ENCODE measurements at places on chromosomes 1 and 21.

DNA sequence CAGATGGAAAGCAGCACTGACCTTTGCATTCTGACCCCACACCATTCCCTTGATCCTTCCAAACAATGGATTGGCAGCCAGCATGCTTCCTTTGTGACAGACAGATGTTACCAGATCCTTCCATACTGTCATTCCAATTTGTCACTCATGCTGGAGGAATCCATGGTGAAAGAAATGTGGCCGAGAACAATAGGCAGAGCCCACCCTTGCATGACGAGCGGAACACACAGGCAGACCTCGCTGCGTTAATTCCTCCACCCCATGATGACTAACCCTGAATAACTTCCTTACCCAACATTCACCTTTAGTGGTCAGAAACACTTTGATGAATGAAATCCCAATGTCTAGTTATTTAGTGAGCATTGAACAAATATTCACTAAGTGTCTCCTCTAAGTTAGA, 45.1 kb downstream of the PDPN start:
- DNase-seq = no peak

DNA sequence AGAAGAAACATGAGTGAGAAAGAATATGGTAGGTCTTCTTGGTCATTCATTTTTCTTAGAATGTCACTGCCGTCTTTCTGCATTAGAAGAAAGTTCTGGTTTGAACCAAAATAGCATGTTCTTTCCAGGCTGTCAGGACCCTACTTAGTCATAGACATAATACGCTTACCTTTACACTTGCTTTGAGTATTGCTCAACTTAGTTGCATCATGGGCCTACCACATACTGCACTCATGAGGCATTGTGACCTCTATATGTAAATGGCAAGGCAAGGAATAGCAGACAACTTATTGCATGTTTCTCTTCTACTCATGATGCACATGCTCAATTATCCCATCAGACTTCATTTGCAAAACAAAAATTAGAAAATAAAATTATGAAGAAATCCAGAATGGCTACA, 415.0 kb downstream of the HLX start:
- no peak for DNase-seq

DNA sequence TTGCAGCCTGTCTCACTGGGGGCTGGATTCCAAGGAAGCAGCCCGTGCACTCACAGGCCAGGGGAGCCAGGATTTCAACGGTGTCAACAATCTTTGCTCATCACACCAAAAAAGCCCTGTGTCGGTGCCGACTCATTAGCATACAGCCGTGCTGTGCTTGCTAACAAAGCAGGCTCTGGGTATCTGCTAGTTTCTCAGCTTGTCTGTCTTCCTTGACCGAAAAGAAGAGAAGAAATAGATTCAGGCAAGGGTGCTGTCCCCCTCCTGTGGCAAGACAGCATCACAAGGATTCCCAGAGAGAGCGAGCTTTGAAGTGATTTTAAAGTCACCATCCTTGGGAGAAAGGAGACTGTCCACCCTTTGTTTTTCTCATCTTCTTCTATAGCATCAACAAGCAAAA, 214.7 kb downstream of the SDCCAG8 start:
- DNase-seq = no peak

DNA sequence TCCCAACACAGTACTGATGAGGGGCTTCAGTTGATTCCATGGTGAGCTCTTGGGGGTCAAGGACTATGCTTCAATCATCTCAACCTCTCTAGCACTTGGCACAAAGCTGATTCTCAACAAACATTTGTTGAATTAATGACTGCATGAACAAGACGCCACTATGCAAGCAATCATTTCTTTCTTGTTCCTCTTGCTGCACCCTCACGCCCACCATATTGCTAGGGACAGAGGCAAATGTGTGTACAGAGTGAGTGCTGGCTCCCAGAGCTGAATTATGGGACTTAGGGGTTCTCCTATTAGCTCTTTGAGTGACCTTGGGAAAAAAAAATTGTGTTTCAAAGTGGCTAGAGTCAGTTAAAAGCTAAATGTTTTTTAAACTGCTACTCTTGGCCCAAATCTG, 2.5 kb downstream of the ADAR start:
- DNase-seq = no peak

- no peak for DNase-seq
Measured at GRCh38 chr1:93992954-93993353, 83.7 kb upstream of the GCLM start.

DNA sequence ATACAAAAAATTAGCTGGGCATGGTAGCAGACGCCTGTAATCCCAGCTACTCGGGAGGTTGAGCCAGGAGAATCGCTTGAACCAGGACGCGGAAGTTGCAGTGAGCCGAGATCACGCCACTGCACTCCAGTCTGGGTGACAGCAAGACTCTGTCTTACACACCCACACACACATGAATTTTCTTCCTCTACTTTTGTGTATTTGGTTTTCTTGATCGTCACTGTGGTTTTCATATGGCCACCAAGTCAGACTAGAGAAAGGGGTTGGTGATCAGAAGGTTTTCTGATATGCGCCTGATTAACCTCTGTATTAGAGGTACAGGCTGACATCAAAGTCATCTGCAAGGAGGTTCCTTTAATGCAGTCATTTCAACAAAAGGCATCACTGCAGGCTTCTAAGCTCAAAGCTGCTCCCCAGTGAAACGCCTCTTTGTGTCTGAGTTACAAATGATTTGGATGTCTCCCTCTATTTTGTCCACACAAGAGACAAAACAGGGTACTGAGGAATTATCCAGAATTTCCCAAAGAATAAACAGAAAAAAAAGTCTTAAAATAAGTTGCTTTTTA, 11.1 kb downstream of the SH2D1B start:
- no peak for DNase-seq

DNA sequence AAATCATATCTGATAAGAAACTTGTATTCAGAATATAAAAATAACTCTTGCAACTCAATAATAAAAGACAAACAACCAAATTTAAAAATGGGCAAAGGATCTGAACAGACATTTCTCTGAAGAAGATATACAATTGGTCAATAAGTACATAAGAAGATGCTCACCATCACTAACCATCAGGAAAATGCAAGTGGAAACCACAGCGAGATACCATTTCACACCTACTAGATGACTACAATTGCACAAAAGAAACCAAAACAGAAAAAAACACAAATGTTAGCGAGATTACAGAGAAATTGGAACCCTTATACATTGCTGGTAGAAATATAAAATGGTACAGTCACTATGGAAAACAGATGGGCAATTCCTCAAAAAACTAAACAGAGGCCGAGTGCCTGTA, 11.5 kb upstream of the ZNF683 start:
- DNase-seq = no peak

DNA sequence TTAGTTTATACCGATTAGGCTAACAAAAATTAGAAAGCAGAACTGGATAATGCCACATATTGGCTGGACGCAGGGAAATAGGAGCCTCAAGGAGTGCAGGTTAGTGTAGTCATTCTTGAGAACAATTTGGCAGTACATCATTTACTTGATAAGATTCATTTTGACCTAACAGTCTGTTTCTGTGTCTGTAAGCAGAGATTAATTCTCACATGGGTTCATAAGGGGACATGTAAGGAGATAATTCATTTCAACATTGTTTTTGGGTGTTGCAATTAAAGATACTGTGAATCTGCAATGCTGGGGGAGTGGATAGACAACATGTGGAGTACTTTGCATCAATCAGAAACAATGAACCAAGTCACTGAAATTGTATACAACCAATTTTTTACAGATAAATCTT, 32.0 kb downstream of the AGO3 start:
- DNase-seq = no peak

- no peak for DNase-seq
Measured at GRCh38 chr1:25054526-25055323, 124.6 kb upstream of the RUNX3 start.

- no peak for DNase-seq
Measured at GRCh38 chr1:85318217-85318616, 41.8 kb upstream of the BCL10 start.
